ENCODE measurements at places on chromosomes 4 and X. TPM values are rescaled to one million over a fixed set of nuclear protein-coding genes. Genes with fewer than 3 reads are reported as not detected.

GRCh38 chr4:14091966-14092365, 464.4 kb upstream of the BOD1L1 start:
- no peaks in the 10 kb centered on the region for H3K27me3 ChIP-seq
- H3K27ac ChIP-seq: no peak overlapping the region
- no peak for DNase-seq
- H3K4me3 ChIP-seq: no peak overlapping the region

GRCh38 chr4:128848461-128848860, 39.0 kb downstream of the JADE1 start:
- H3K36me3 ChIP-seq: peaks cover 11% of the 10 kb centered on the region
- H3K27ac ChIP-seq: no peak overlapping the region
- no peaks in the 10 kb centered on the region for H3K4me1 ChIP-seq
- no peak for DNase-seq

GRCh38 chrX:101377547-101377946, 8.4 kb downstream of the BTK start:
- no peak for DNase-seq
- H3K4me3 ChIP-seq: no peak overlapping the region
- H3K4me1 ChIP-seq: no peaks in the 10 kb centered on the region
- H3K27me3 ChIP-seq: no peaks in the 10 kb centered on the region
- H3K36me3 ChIP-seq: no peaks in the 10 kb centered on the region
- no peak overlapping the region for H3K27ac ChIP-seq

DNA sequence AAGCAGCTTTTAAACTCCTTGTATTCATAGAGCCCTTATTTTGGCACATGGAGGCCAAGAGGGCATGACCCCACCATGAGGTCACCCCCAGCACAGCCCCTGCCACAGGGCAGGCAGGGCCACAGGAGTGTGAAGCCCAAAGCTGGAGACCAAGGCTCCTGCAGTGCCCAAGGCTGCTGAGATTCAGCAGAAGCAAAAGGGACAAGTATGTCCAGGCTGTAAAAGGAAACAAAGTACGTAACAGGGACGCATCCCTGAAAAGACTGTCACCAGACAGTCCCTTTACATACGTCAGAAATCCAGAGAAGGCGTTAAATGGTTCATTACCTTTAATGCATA, 18.9 kb downstream of the GAK start:
- H3K27me3 ChIP-seq: no peaks in the 10 kb centered on the region
- no peaks in the 10 kb centered on the region for H3K36me3 ChIP-seq
- peak overlapping the region; percentile 91 for H3K27ac ChIP-seq
- no peak overlapping the region for H3K4me3 ChIP-seq

Gene PAGE5
- total RNA-seq: not detected

Gene HCCS
- 7.9 TPM for total RNA-seq
